ENCODE measurements at places on chromosomes 5 and 9.

GRCh38 chr5:139734539-139734916, 61.1 kb upstream of the PSD2 start:
- no peak for DNase-seq

GRCh38 chr9:129809346-129809745, 6.4 kb downstream of the TOR1B start:
- no peak for DNase-seq

DNA sequence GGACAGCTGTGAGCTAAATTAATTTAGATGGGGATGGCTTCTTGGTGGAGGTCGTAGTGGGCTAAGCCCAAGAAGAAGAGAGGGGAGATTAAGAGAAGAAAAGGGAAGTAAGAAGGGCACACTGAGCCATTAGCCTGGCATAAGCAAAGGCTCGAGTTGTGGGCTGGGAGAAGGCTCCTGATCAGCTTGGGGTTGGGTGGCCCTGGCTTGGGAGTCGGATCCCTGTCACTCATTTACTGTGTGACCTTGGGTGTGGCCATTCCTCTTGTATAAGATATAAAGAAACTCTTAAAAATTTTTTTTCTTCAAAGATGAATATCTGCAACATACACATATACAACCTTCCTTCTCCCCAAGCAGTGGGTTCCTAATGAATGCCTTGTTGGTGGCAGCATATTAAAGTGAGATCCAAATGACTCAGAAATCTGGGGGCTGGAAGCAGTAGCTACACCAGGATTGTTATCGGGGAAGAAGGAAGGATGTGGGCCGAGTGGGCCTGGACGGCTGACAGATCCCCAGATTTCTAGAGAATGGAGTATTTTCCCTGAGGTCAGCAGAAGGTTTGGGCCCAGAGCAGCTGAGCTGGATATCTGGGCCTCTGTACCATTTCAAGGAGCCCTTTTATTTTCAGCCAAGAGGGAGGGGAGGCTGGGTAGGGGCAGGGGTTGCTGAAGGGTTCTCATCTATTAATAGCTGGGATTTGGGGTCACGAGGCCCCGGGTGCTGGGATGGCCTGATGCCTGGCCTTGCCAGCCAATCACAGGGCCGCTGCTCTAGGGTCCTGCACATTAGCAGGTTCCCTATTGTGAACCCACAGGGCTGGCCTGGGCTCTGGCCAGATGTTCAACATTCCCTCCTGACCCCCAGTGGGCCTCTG, 52.1 kb downstream of the PPARGC1B start:
- no peak for DNase-seq

- DNase-seq, result no peak
Observed at GRCh38 chr9:21682381-21682780, 120.1 kb upstream of the MTAP start.

DNA sequence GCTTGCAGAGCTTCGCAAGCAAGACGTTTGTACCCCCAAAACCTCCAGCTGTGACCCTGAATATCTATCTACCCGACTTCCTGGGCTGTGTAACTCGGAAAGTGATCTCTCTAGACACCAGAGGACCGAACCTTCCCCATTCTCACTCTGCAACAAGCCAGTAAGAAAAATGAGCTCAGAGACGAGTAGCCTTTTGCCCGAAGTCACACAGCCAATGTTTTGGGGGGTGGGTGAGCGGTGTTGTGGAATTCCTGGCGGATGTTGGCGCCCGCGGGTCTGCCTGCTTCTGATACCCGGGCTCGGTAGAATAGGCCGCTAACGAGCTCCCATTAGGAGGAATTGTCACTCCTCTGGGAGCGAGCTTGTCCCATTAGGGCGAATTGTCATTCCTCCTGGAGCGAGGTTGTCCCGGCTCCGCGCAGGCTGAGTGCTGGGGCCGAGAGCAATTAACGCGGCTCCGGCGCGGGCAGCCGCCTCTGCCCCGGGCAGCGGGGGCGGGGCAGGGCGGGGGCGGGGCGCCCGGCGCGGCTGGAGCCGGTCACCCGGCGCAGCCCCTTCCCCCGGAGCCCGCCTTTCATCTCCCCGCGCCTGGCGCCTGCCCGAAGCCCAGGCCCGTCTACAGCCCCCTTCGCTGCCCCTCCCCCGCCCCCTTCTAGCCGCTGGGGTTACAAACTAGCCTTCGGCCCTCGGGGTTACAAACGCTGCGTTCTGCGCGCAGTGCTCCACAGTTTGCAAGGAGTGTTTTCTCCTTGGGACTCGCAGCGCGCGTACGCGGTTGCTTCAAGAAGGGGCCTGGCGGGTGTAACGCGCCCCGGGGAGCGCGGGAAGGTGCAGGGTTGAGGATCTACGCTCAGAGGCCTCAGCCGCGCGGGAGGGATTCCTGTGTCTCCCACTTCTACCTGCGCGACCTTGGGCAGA, 3.5 kb upstream of the MSX2 start:
- no peak for DNase-seq

GRCh38 chr5:32984851-32985610, 273.9 kb downstream of the NPR3 start:
- no peak for DNase-seq

GRCh38 chr9:2209400-2209799, 194.3 kb downstream of the SMARCA2 start:
- peak; percentile 95 for DNase-seq

DNA sequence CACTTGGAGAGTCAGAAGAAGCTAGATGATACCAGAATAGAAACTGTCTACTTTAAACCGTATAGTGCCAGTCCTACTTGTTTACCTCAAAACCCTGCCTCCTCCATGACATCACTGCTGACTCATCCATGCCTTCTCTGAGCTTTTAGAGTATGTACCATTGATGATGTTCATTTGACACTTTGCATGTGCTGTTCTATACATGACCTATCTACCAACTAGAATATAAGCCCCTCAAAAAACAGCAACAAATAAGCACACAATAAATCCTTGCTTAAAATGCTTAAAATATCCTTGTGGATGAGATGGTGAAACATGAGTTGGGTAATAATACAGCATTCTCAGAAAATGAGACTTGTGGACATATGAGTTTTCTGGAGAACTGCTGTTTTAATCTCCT, 2.6 kb downstream of the CTNNAL1 start:
- DNase-seq, result peak; percentile 76

DNA sequence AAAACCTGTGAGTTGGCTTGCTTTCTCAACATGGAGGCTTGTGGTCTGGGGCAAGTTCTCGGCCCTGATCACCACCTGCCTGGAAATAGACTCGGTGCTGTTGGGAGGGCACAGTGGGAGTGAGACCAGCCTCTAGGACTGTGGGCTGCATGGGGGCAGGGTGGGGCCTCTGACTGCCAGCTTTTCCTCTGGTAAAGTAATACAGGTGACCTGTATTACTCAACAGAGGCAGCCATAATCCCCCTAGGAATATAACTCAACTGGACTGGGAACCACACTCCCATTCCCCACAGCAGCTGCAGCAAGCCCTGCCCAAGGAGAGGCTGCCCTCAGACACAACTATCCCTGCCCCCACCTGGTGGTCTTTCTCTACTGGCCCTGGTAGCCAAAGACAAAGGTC, 72.8 kb downstream of the C9orf153 start:
- no peak for DNase-seq

DNA sequence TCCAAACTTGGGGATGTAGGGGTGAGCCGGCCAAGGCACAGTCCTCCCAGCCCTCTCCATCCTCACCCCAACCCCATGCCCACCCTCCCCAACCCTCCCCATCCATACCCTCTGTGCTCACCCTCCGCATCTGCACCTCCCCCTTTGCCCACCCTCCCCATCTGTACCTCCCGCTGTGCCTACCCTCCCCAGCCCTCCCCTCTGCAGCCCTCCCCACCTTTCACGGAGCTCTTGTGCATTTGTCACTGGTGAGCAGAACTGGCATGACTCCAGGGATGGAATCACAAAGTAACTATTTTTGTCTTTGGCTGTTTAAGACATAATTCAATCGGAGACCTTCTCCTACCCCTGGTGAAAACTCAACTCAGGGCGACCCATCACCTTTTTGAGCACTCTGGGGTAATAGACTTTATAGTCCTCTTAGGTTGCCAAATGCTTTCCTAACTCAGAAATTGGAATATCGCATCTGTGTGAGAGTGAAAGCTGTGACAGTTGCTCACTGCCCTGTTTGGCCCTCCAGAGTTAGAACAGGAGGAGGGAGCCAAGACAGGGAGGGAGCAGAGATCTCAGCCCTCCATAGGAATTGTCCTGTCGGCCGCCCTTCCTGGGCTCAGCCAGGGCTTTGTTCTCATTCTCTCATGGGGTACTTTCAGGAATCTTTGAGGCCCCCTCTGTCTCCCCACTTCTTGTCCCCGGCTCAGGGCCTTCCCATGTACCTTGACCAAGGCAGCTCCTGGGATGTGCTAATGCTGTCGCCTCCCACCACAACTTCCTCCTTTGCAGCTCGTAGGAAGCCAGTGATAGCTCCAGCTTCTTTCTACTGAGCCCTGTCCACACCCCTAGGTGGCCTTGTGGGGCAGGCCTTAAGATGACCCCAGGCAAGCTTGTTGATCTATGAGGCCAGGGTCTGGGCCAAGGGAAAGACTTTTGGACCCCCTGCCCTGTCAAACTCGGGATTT, 36.2 kb downstream of the OTULIN start:
- peak; percentile 61 for DNase-seq

DNA sequence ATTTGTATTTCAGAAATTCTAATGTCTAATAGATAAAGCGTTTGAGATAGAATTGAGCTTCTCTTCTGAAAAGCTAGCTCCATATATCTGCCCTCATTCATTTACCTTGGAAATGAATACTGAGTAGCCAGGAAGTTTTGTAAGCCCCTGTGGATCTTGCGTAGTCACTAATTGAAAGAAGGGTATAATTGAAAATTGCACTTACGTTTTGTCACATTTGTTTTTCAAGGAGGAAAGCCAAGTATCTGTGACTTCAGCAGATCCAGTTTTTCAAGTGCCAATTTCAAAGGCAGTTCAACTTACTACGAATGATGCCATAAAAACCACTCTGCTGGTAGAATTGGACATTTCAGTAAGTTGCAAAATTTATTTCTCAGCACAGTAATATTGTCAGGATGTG, 14.0 kb downstream of the MTRR start:
- no peak for DNase-seq

GRCh38 chr9:137784641-137785513, 92.7 kb upstream of the CACNA1B start:
- DNase-seq, result no peak

DNA sequence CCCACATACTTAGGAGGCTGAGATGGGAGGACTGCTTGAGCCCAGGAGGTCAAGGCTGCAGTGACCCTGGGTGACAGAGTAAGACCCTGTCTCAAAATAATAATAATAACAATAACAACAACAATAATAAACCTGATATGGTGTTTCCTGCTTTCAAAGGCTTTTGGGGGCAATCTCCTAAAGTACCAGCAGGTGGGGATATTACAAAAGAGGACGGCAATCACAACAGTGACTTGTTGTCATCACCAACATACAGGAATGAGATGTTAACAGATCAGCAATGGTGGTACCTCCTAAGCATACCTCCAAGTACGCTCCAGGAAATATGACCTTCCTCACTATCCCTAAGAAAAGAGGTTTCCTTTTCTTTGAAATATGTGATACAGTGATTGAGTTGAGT, 91.1 kb upstream of the RNF180 start:
- peak; percentile 3 for DNase-seq

- peak; percentile 24 for DNase-seq
Observed at GRCh38 chr9:96344458-96345180, 38.9 kb downstream of the SLC35D2 start.

- DNase-seq, result no peak
Observed at GRCh38 chr9:81980568-81980967, 8.0 kb upstream of the SPATA31D1 start.

DNA sequence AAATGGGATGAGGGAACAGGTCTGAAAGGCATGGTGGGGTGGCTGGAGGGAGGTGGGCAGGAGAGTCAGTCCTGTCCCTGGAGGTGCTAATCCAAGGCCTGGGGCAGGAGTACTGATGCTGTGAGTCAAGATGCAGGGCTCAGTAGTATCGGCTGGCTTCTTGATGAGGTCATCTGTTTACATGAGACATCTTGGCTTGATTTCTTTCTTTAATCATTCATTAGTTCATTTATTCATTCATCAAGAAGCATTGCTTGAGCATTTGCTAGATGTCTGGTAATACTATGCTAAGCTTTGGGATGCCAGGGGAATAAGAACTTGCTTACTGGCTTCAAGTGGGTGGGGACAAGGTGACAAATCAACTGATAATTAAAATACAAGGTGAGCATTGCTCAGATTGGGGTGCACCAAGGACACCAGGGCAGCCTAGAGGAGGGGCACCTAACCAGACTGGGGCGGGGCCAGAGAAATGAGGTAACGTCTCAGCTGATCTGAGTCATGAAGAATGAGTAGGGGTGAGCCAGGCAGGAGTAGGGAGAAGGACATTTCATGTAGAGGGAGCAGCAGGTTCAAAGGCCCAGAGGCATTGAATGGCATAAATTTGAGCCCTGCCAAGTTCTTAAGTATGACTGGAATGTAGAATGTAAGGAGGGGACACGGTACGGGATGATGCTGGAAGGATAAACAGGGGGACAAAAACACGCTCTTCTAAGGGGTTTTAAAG, 88.8 kb downstream of the EGFLAM start:
- DNase-seq, result no peak

- no peak for DNase-seq
Observed at GRCh38 chr5:34854459-34855174, 15.7 kb downstream of the TTC23L start.

DNA sequence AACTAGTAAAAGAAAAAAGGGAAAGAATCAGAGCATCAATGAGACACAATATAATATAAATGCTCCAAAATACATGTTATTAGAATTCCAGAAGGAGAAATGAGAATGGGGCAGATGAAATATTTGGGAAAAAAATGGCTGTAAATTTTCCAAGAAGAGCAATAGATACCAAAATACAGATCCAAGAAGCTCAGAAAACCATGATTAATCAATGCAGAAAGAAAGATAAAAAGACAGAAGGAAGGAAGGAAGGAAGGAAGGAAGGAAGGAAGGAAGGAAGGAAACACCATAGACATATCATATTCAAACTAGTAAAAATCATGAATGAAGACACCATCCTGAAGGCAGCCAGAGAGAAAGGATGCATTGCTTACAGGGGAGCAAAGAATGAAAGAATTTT, 920.9 kb downstream of the EFNA5 start:
- DNase-seq, result no peak

DNA sequence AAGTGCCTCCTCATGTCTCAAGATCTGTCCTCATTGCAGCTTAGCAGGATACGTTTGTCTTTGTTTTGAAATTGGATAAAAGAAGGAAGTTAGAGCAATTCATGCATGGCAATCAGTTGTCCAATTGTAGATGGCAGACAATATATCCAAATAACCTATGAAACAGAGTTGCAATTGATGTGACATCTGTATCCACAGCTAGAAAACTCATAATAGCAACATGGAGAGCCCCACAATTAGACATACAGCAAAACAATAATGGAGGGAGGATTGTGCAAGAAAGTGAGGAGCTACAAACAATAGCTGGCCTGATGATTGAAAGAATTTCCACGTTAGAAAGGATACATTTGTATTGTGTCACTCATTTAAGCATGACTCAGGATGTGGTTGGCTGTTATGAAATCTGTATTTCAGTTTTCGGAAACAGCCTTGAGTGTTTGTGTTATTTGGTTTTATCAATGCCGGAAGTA, 132.0 kb downstream of the FAM174A start:
- peak; percentile 88 for DNase-seq

DNA sequence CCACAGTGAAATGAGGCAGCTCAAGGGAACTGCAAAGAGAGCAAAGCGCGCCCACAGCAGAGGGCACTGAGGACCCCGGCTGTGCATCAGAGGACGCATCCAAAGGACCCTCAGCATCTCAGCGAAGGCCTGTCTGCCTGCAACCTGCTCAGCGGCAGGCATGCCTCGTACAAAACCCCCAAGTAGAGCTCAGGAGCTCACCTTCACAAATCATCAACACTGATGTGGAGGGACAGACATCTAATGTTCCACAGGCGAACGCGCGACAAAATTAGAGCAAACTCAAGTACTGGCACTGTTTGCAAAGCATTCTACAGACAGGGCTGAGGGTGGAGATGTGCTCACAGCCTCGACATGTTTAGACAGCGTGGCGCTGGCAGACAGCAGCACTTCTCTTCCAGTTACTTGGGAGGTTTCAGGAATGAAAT, 81.0 kb downstream of the DCP2 start:
- no peak for DNase-seq
